ENCODE measurements at places on chromosomes 4 and X. TPM values are rescaled to one million over a fixed set of nuclear protein-coding genes. Genes with fewer than 3 reads are reported as not detected.

The SLC35A2 gene
- 14.6 TPM for total RNA-seq

The TIGD4 gene
- total RNA-seq = 0.15 TPM

The EXOSC9 gene
- total RNA-seq = 16.5 TPM

The DUSP21 gene
- not detected for total RNA-seq

The VEGFD gene
- 1.9 TPM for total RNA-seq

The PAK3 gene
- 0.56 TPM for total RNA-seq

The S100P gene
- not detected for total RNA-seq

The PABPC4L gene
- 2.5 TPM for total RNA-seq

The FRG1 gene
- total RNA-seq = 41.9 TPM

The PDCL2 gene
- not detected for total RNA-seq

The FAM53A gene
- 1.1 TPM for total RNA-seq

The BST1 gene
- total RNA-seq = 7.0 TPM

The PPP2R2C gene
- total RNA-seq = 7.2 TPM

The ANKRD37 gene
- 12.2 TPM for total RNA-seq

The C1GALT1C1 gene
- total RNA-seq = 21.0 TPM

The HTN3 gene
- total RNA-seq = not detected

The NUDT10 gene
- 0.68 TPM for total RNA-seq

The POLN gene
- total RNA-seq = 3.5 TPM

The CUL4B gene
- 29.2 TPM for total RNA-seq

The PCSK1N gene
- 4.8 TPM for total RNA-seq

The CD38 gene
- 7.9 TPM for total RNA-seq

The TLL1 gene
- total RNA-seq = 1.7 TPM

The ATP8A1 gene
- total RNA-seq = 18.8 TPM

The CNGA1 gene
- not detected for total RNA-seq

The TAB3 gene
- 20.4 TPM for total RNA-seq
